ENCODE measurements at places on chromosomes 5 and 9. TPM values are rescaled to one million over a fixed set of nuclear protein-coding genes. Genes with fewer than 3 reads are reported as not detected.

Gene MARVELD2
- total RNA-seq: 6.4 TPM

Gene SAXO1
- total RNA-seq: not detected

Gene ZFP37
- total RNA-seq: 3.7 TPM

Gene PCDHGA10
- 10.6 TPM for total RNA-seq

Gene ADRB2
- 43.2 TPM for total RNA-seq

Gene IFNA13
- total RNA-seq: not detected

Gene FOXD4
- not detected for total RNA-seq

Gene CSF2
- not detected for total RNA-seq

Gene EIF4E1B
- total RNA-seq: not detected

- H3K27ac ChIP-seq: no peak overlapping the region
- no peaks in the 10 kb centered on the region for H3K27me3 ChIP-seq
- no peak overlapping the region for H3K4me3 ChIP-seq
- no peak for DNase-seq
Measured at GRCh38 chr5:137446615-137447014, 52.5 kb downstream of the SPOCK1 start.

DNA sequence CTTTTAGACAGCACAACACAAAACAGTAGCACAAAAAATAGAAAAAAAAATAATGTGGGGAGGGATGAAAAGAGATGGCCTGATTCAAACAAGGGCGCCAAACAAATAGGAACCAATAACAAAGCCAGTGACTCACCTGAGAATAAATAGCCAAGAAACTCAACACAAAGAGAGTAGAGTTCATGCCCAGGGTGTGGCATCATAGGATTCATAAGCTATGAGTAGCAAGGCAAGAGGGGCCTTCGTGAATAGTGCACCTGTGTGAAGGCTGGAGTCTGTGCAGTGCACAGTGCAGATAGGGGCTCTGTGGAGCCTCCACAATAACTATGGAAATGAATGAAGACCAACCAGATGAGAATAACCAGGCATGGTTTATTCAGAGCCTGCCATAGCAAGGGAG lies 541.7 kb downstream of the SPOCK1 start:
- no peak for DNase-seq
- no peaks in the 10 kb centered on the region for H3K4me1 ChIP-seq
- no peaks in the 10 kb centered on the region for H3K27me3 ChIP-seq
- H3K36me3 ChIP-seq: no peaks in the 10 kb centered on the region

- no peaks in the 10 kb centered on the region for H3K36me3 ChIP-seq
- no peak for DNase-seq
- no peaks in the 10 kb centered on the region for H3K27me3 ChIP-seq
- H3K4me3 ChIP-seq: no peak overlapping the region
Measured at GRCh38 chr9:107810461-107810961, 320.9 kb upstream of the KLF4 start.

- H3K27me3 ChIP-seq: no peaks in the 10 kb centered on the region
- H3K27ac ChIP-seq: peak overlapping the region; percentile 84
- H3K4me3 ChIP-seq: no peak overlapping the region
- DNase-seq: no peak
Measured at GRCh38 chr9:112061152-112061740, 113.9 kb downstream of the SUSD1 start.

GRCh38 chr5:105101577-105101976 lies 1539.0 kb upstream of the NUDT12 start:
- no peak for DNase-seq
- H3K4me1 ChIP-seq: no peaks in the 10 kb centered on the region
- H3K36me3 ChIP-seq: no peaks in the 10 kb centered on the region
- no peak overlapping the region for H3K4me3 ChIP-seq

DNA sequence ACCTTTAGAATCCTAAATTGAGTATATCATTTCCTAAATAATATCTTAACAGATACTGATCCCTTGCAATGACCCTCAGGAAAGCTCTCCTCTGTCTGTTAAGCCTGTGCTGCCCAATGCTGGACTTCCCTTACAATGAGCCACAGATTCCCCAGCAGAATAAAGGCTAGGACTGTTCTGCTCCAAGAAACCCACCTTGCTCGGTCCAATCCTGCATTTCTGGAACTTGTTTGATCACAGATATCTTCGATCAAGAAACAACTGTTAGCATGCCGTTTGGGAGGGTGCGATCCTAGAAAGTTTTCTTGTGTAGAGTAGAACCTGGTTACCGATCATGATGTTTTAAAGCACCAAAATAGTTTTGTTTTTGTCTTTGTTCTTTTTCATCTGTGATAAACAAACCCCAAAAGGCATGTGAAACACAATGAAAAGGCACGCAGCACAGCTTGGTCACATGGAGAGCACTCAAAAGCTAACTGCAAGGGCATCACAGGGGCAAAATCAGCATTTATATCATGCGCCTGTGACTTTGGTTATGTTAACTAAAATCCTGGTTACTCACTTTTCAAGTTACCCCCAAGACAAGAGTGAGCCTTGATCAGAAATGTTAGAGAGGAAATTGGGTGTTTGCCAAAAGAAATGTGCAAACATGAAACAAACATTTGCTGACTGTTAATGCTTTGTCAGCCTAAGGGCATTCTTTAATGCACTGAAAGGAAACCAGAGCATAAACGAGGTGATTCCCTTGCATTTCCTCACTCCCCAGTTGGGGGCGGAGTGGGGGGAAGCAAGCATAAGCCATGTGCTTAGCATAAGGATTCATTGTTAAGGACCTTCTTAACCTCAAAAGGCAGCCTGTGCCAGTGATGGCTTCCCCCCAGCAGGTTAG lies 61.9 kb upstream of the ADAMTS16 start:
- DNase-seq: no peak
- no peak overlapping the region for H3K4me3 ChIP-seq
- H3K4me1 ChIP-seq: no peaks in the 10 kb centered on the region
- no peak overlapping the region for H3K27ac ChIP-seq
- no peaks in the 10 kb centered on the region for H3K27me3 ChIP-seq

GRCh38 chr9:109875495-109876129 lies 95.6 kb downstream of the PALM2AKAP2 start:
- H3K27ac ChIP-seq: no peak overlapping the region
- no peaks in the 10 kb centered on the region for H3K4me1 ChIP-seq
- H3K27me3 ChIP-seq: no peaks in the 10 kb centered on the region
- H3K36me3 ChIP-seq: no peaks in the 10 kb centered on the region
- no peak overlapping the region for H3K4me3 ChIP-seq

- no peak overlapping the region for H3K27ac ChIP-seq
- no peaks in the 10 kb centered on the region for H3K27me3 ChIP-seq
- no peaks in the 10 kb centered on the region for H3K36me3 ChIP-seq
Measured at GRCh38 chr9:36698984-36699383, 126.3 kb downstream of the MELK start.

- no peaks in the 10 kb centered on the region for H3K4me1 ChIP-seq
- H3K27ac ChIP-seq: no peak overlapping the region
- H3K4me3 ChIP-seq: no peak overlapping the region
- DNase-seq: no peak
- no peaks in the 10 kb centered on the region for H3K27me3 ChIP-seq
Measured at GRCh38 chr5:149310947-149311658, 34.2 kb upstream of the GRPEL2 start.

DNA sequence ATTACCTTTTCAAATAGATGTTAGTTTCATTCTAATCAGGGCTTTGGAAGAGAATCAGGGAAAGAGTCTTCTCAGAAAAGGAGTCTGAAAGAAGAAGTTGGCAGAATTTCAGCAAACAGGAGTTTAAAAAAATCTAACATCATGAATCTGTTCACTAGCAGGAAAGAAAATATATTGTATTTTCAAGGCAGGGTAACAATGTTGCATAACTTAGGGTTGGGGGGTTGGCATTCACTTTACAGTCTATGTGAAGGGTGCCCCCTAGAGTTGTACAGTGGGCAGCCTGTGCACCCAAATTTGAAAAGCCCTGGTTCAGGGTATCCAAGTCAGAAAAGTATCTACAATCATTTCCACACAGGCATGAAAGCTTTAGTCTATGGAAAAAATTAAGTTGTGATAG lies 348.4 kb upstream of the SLC30A5 start:
- DNase-seq: no peak
- H3K36me3 ChIP-seq: no peaks in the 10 kb centered on the region
- no peaks in the 10 kb centered on the region for H3K27me3 ChIP-seq
- H3K4me1 ChIP-seq: no peaks in the 10 kb centered on the region
- no peak overlapping the region for H3K4me3 ChIP-seq

DNA sequence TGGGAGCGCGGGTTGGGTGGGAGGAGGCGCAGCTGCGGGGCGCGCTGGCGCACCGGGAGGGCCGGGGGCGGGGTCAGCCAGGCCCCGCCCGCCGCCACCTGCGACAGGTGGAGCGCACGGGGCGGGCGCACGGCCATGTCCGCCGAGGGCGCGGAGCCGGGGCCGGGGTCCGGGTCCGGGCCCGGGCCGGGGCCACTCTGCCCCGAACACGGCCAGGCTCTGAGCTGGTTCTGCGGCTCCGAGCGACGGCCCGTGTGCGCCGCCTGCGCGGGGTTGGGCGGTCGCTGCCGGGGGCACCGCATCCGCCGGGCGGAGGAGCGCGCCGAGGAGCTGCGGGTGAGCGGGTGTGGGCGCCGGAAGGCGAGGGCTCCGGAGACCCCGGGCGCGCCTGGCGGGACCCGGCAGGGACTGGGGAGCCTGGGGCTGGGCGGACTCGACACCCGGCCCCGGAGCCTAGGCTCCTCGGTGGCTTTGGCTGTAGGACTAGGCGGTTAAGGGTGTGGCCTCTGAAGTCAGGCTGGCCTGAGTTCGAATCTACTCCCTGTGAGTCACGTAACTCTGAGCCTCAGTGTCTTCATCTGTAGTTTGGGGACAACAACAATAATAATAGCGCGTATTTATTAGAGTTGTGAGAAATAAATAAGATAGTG lies at the start of gene BSPRY:
BSPRY (plus strand) TSS at position 97 of the 650 bp plus-strand sequence; CDS start at position 136, 39 bp downstream.
- peaks cover 9% of the 10 kb centered on the region for H3K4me1 ChIP-seq
- no peak for DNase-seq
- H3K27ac ChIP-seq: no peak within 1 kb of the TSS
- peak within 1 kb of the TSS; percentile 41 for H3K4me3 ChIP-seq
- H3K36me3 ChIP-seq: no peaks in the 10 kb centered on the region

GRCh38 chr5:103929338-103930013 lies 366.9 kb upstream of the NUDT12 start:
- no peaks in the 10 kb centered on the region for H3K27me3 ChIP-seq
- H3K27ac ChIP-seq: no peak overlapping the region
- no peaks in the 10 kb centered on the region for H3K36me3 ChIP-seq
- H3K4me1 ChIP-seq: no peaks in the 10 kb centered on the region

DNA sequence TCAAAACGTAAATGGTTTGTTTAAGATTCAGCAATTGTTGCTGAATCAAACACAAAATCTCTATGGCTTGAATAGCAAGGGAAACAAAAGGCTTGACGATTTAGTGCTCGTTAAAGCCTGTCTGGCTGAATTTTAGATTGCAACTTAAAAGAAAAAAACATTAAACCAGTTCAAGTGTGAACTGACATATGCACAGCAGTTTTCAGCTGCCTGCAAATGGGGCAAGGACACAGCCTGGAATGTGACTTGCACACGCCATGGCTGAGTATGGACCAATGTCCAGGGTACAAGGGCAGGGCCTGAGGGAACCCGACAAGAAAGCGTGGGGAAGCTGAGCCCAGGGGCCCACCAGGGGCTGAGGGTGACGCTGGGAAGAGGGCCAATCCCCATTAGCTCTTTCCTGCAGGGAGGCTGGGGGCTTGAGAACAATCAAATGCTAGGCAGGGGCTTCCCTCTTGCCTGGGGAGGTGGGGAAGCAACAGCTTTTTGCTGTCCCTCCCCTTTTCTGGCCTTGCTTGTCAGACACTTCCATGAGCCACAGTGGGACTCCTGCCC lies 89.6 kb upstream of the LRRTM2 start:
- peaks cover 5% of the 10 kb centered on the region for H3K4me1 ChIP-seq
- no peaks in the 10 kb centered on the region for H3K36me3 ChIP-seq
- no peaks in the 10 kb centered on the region for H3K27me3 ChIP-seq
- no peak overlapping the region for H3K4me3 ChIP-seq

DNA sequence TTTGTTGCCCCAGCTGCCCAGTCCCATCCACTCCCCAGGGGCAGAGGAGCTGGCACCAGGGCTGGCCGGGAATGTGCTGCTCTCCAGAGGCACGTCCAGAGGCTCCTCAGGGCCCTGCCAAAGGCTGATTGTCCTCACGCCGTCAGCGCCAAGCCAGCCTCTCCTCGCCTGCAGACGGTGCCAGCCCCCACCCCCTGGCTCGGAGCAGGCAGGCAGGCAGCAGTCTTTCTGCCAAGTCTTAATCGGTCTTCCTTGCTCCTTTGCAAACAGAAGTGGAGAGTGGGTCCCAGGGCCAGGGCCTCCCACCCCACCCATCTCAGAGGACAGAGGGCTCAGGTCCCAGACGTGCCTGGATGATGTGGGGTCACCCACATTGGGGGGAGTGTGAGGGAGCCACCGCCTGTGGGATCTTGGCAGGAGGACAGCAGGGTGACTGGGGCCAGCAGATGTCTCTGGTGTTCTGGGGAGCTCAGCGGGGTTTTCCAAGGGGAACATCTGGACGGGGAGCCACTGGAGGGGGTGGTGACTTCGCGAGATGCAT lies 36.3 kb downstream of the FAM163B start:
- no peaks in the 10 kb centered on the region for H3K27me3 ChIP-seq
- no peaks in the 10 kb centered on the region for H3K36me3 ChIP-seq
- DNase-seq: no peak
- no peak overlapping the region for H3K4me3 ChIP-seq

GRCh38 chr9:94703488-94704140 lies 22.9 kb upstream of the AOPEP start:
- no peak overlapping the region for H3K4me3 ChIP-seq
- H3K4me1 ChIP-seq: no peaks in the 10 kb centered on the region
- no peak overlapping the region for H3K27ac ChIP-seq
- H3K36me3 ChIP-seq: no peaks in the 10 kb centered on the region
- no peaks in the 10 kb centered on the region for H3K27me3 ChIP-seq
- no peak for DNase-seq

DNA sequence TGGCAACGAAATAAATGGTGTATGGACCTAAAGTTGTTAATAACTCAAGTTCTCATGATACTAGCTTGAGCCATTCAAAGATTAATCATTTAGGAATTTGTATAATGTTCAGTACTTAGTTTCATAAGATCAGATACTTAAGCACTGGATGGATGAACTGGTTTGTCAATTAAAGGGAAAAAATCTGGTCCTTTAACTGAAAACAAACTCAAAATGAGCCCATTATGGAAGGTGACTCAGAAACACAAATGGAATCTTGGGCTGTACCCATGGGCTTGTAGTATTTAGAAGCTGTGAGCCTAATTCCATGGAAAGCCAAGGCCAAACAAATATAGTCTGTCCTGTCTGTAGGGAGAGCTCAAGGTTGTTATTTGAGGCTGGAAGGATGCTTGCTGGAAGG lies 27.6 kb upstream of the ADRB2 start:
- DNase-seq: no peak
- H3K4me3 ChIP-seq: no peak overlapping the region
- no peaks in the 10 kb centered on the region for H3K27me3 ChIP-seq
- no peaks in the 10 kb centered on the region for H3K36me3 ChIP-seq

- H3K27me3 ChIP-seq: no peaks in the 10 kb centered on the region
- no peaks in the 10 kb centered on the region for H3K36me3 ChIP-seq
- no peak overlapping the region for H3K27ac ChIP-seq
- H3K4me1 ChIP-seq: peaks cover 13% of the 10 kb centered on the region
Measured at GRCh38 chr9:127361561-127361960, 35.4 kb upstream of the SLC2A8 start.

GRCh38 chr5:149355688-149356087 lies 2.2 kb upstream of the PCYOX1L start:
- H3K27ac ChIP-seq: no peak overlapping the region
- no peak overlapping the region for H3K4me3 ChIP-seq
- H3K4me1 ChIP-seq: peaks cover 11% of the 10 kb centered on the region
- H3K27me3 ChIP-seq: no peaks in the 10 kb centered on the region

GRCh38 chr5:134255418-134256150 lies 29.7 kb upstream of the PPP2CA start:
- H3K4me1 ChIP-seq: no peaks in the 10 kb centered on the region
- no peaks in the 10 kb centered on the region for H3K36me3 ChIP-seq
- no peak overlapping the region for H3K4me3 ChIP-seq
- no peak for DNase-seq

GRCh38 chr9:114030364-114030763 lies 47.7 kb downstream of the AMBP start:
- DNase-seq: no peak
- no peaks in the 10 kb centered on the region for H3K4me1 ChIP-seq
- H3K4me3 ChIP-seq: no peak overlapping the region
- no peak overlapping the region for H3K27ac ChIP-seq
- no peaks in the 10 kb centered on the region for H3K27me3 ChIP-seq
- no peaks in the 10 kb centered on the region for H3K36me3 ChIP-seq

All from vagina (tissue), 2 donors.